NCI-H446 treated with DMSO at 0.1 percent for 48 hours (cell line): ENCODE measurements at places on chromosomes 3 and 15.

DNA sequence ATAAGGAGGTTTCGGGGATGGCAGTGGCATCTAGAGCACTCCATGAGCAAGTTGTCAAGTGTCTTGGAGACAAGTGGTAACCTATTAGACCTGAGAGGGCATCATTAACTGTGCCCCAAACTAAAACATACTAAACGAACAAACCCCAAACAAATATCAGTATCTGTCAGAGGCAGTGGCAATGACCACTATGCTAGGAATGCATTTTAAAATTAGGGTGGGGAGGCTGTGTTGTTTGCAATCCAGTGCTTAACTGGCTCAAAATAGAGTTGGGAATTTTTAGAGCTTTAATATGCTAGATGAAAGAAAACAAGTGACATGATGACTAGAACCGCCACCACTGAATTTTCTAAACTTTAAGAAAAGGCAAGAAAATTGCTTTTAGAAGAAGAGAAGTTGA lies 51.8 kb upstream of the TPRG1 start:
- no peak for DNase-seq

- no peak for DNase-seq
Measured at GRCh38 chr3:97954228-97954827, 17.9 kb downstream of the RIOX2 start.

- DNase-seq: peak; percentile 38
Measured at GRCh38 chr3:160486459-160486869, 36.9 kb upstream of the TRIM59 start.

GRCh38 chr3:124867511-124867910 lies 19.7 kb downstream of the ITGB5 start:
- no peak for DNase-seq

DNA sequence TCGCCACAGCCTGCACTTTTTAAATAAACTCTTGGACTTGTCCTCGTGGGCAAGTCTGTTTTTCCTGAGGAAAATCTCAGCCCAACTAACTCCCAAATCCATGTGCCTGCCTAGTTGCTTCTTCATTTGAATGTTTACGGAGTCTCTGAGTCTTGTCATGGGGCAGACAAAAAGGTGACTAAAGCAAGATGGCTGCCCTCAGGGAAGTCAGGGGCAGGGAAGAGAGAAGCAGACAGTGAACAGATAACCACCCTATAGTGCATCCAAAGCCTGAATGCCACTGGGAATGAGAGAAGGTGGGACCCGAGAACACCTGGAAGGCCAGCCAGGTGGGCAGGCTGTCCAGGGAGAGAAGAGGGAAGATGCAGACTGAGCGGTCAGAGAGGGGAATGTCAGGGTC lies 21.4 kb downstream of the CCDC12 start:
- DNase-seq: no peak

GRCh38 chr15:63329567-63330350 lies 51.9 kb downstream of the CA12 start:
- DNase-seq: no peak
